Activated CD8-positive, alpha-beta memory T cell treated with anti-CD3 and anti-CD28 coated beads for 24 hours (primary cell): ENCODE measurements at places on chromosomes 6 and 20.

GRCh38 chr6:156190270-156190669, 586.9 kb upstream of the ARID1B start:
- no peak for DNase-seq

GRCh38 chr20:845941-846893, 12.7 kb downstream of the FAM110A start:
- no peak for DNase-seq

GRCh38 chr6:108768792-108769524, 79.3 kb upstream of the ARMC2 start:
- DNase-seq: no peak

GRCh38 chr20:1477896-1478490, 11.3 kb upstream of the NSFL1C start:
- no peak for DNase-seq

DNA sequence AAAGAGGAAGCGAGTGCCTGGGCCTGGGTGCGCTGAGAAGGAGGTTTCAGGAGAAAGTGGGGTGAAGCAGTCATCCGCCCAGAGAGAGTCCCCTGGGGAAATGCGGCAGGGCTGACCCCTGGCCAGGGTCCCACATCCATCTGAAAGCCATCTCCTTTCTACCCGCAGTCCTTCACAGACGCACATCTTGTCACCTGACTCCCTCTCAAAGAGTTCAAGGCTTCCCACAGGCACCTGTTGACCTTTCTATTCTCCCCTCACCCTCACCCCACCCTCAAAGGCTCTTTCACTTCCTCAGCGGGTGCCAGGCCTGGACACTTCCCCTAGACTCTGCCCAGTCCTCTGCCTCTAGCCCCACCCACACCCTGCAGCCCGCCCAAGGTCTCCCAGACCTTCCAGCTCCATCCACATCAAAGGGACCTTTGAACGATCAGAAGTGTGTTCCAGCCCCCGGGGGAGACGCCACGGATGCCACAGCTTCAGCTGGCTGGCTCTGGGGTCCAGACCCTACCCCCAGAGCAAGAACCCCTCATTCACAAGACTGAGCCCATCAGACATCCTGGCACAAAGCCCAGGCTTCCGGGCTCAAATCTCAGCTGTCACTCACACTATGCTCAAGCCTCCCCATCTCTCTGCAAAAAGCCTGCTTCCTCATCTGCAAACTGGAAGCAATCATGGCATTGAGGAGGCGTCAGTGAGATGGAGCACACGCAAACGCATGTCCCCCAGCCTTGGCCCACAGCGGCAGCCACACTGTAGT, 2.1 kb downstream of the CTSZ start:
- DNase-seq: no peak

- DNase-seq: no peak
Observed at GRCh38 chr6:118869894-118870589, 23.9 kb upstream of the ASF1A start.

DNA sequence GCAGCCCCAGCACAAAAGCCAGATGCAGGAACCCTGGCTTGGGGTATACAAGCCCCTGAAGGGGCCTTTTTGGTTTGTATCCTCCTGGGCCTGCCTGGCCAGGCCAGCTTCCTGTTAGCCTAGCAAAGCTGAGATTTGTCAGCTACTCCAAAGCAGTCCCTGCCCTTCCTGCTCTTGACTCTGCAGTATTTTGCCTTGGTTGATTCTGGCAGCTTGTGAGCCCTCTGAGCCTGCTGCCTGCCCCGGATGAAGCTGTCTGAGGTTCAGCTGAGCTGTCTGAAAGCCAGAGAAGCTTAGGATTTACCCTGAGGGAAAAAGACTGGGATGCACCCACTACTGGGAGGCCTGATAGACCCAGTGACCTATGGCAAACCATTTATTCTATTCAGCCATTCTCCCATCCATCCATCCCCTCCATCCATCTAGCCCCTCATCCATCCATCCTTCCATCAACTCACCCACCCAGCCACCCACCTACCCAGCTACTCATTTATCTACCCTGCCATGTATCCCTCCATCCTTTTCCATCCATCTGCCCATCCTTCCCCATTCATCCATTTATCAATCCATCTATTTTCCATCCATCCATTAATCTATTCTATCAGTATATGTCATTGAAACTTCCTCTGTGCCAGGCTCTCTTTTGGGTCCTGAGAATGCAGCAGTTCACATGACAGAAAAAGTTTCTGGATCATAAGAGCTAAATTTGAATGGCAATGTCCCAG, 307.5 kb downstream of the DHX35 start:
- no peak for DNase-seq

GRCh38 chr6:91781946-91782345, 1195.1 kb upstream of the MAP3K7 start:
- DNase-seq: no peak

GRCh38 chr6:158764183-158764849, 54.9 kb downstream of the EZR start:
- no peak for DNase-seq

- peak; percentile 85 for DNase-seq
Observed at GRCh38 chr6:33633462-33634158, 12.5 kb downstream of the ITPR3 start.

DNA sequence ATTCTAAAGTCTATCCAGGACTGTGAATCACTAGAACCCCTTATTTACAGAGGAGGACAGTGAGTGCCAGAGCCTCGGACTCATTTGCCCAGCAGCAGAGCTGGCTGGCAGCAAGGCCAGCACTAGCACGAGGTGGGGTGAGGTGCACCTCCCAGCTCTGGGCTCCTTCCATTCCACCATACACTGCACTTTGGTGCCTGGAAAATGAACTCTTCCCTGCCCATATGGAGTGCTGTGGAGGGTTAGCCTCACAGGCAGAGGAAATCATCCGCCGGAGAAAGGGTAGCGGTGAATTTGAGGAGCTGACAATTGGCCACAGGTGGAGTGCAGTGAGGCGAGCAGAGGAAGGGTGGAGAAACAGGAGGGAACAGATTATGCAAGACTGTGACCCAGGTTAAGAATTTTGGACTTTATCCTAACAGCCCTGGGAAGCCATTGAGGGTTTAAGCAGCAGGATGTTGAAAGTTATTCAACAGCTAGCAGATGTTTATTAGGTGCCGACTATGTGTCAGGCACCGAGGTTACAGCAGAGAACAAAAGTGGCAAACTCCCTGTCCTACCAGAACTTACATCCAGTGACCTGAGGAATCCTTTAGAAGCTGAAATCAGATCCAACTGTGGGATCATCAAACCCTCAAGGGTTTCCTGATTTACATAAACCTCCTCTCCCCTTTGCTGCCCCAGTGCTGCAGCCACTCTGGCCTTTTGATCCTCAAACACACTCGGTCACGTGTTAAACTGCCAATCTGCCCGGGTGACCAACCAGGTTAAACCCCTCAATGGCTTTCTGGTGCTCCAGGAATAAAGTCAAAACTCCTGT, 6.2 kb downstream of the TRIM26 start:
- DNase-seq: no peak

DNA sequence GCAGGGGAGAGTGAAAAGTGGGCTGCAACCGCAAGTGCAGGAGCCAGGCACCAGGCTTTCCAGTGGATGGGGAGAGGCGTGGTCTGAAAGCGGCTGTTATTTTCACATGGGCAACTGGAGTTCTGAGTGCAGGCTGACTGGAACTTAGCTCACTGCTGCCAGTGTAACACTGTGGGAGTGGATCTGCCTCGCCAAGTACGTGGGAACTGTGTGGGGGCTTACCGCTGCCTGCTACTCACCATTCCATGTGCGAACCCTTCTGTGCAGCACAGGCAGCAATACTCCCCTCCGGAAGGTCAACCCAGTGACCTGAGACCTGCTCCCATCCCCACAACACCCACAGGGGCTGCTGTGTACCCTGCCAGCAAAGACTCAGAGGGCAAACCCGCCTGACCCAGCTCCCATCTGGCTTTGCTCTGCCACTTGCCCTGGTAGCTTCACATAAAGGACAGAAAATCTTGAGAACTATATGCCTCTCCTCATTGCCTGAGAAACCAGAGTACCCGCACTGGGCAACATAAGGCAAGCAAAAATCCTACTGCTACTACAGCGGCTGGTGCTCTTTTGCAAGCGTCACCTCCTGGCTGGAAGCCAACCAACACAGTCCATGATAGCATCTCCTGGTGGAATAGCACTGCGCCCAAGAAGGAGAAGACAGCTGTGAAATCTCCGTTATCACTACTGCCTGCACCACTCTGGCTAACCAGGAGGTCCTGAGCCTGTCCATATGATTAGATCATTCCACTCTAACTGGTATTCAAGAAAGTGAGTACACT, 54.4 kb upstream of the SIRPG start:
- no peak for DNase-seq

DNA sequence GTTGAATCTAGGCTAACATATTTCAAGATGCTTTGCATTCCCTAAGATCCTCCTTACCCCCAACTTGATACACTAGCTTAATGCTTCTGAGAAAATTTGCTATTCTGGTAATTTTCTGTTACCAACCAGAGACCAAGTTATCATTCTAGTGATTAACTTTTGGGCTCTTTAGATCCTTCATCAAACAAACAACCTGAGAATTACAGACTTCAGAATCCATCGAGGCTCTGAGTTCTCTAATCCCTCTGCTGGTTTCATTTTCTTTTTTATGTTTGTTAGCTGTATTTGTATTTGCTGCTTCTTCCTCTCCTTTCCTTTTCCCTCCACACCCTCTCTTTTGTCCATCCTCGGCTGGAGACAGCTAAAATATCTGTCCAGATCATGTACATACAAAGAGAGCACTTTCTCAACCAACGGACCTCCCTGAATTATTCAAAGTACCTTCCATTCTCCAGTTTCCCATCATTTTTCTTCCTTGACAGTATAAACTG, 98.7 kb upstream of the RIPOR2 start:
- DNase-seq: no peak

DNA sequence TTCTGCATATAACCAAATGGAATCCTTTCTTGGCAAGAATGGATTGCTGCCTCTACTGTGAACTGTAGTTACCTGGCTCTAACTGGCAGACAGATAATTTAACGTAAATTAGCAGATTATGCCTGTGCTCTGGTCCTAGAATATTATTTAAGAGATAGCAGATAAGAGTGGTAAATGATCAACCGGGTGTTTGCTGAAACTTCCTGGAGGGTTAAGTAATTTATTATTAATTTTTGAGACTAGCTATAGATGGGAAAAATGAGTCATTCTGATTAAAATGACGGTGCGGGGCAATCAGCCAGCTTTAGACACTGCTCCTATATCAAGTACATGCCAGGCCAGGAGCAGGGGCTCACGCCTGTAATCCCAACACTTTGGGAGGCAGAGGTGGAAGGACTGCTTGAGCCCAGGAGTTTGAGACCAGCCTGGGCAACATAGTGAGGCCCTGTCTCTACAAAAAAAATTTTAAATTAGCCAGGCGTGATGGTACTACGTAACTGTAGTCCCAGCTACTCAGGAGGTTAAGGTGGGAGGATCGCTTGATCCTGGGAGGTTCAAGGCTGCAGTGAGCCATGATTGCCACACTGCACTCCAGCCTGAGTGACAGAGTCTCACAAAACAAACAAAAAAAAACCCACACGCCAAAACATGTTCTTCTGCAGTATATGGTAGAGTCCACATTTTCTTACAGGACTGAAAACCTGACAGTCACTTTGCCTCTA, 22.6 kb downstream of the B4GALT5 start:
- DNase-seq: no peak

DNA sequence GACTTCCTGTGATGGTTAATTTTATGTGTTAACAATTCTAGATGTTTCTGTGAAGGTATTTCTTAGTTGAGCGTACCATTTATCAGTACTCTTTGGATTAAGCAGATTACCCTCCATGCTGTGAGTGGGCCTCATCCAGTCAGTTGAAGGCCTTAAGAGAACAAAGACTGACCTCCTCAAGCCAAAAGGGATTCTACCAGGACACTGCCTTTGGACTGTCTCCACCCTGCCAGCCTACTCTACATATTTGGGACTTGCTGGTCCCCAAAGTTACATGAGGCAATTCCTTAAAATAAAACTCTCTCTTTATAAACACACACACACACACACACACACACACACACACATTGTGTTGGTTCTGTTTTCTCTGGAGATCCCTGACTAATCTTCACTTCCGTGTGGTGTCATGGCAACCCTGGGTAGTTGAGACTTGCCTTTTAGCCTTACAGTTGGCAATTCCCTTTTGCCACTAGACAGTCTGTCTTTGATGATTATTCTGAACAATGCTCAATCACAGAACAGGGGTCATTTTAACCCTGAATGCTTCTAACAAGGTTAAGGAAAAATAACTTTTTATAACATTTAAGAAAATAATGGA, 32.2 kb downstream of the MRAP2 start:
- no peak for DNase-seq

GRCh38 chr6:89258912-89259311, 41.8 kb upstream of the GABRR1 start:
- DNase-seq: peak; percentile 19

- DNase-seq: no peak
Observed at GRCh38 chr6:30319146-30319835, 7.4 kb upstream of the TRIM39 start.

DNA sequence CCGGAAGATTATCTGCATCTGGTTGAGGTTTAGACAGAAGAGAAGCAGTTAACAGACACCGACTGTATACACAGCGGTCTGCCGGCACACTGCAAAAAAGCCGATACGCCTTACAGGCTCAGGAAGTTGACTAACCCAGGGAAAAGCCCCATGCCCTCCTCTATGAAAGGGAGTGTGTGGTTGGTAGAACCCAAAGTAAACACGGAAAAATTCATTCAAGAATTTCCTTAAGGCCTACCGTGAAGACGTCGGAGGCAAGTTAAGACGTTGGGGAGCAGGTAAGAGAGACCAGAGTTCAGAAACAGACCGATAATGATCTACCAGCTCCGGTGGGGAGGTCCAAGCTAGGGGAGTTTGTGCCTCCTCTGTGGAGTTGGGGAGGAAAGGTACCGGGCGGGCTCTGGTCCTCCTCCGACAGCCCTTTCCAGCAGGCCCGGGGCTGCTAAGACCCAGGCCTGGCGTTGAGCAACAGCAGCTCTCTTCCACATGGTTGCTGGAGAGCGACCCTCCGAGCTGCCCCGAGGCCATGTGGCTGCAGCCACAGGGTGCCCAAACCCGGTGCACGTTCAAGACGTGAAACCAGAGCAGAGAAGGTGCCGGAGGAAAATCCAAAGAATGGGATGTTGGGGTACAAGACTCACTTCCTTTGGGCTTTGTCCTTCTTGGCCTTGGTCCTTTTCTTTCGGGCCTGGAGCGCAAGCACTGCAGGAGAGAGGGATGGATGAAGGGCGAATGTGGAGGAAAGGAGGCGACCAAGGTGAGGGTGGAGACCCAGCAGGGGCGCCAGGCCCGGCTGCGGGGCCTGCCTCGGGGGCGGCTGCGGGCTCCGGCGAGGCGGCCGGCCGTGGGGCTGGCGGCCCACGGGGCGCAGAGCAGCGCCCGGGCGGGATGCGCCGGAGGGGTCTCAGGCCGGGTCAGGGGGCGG, 809 bp downstream of the SRPK1 start:
- DNase-seq: peak; percentile 80

GRCh38 chr6:87742106-87742505, 40.1 kb upstream of the AKIRIN2 start:
- DNase-seq: no peak

GRCh38 chr20:10671919-10672623, 1.7 kb downstream of the JAG1 start:
- no peak for DNase-seq

GRCh38 chr6:44561832-44562665, 174.5 kb downstream of the CDC5L start:
- no peak for DNase-seq
